Fibroblast of skin of left quadriceps (primary cell): ENCODE measurements at places on chromosomes 6 and 20.

GRCh38 chr6:24940311-24940917 is 4.7 kb upstream of the RIPOR2 start:
- DNase-seq, result no peak

- DNase-seq, result no peak
Observed at GRCh38 chr20:37071481-37071911, 24.3 kb downstream of the RBL1 start.

- DNase-seq, result no peak
Observed at GRCh38 chr6:14598017-14598864, 480.7 kb downstream of the CD83 start.

DNA sequence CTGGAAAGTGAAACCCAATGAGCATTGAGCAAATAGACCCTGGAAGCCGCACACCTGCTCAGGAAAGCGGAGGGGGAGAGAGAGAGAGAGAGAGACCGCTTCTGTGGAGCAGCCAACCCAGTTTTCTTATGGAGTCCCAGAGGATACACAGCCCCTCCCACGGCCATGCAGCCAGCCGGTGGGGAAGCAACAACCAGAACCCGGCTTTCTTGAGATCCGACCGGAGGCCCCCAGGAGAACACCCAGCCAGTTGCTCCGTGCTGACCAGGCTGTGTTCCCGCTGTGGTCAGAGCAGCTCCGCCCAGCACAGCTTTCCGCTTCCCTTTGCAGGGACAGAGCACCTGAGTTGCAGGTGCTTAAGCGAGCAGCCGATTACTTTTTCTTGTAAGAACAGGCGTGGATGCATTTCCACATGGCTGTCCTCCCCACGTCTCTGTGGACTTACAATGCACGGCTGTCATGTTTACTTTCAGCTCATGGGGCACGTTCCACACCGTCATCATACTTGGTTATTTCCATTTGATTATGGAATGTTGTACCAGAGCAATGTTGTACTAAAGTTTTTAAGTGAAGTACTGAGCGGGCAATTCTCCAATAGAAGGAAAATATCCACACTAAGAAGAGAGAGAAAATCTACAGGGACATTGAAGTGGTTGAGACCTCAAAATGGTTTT is 381.9 kb downstream of the THBS2 start:
- DNase-seq, result no peak

GRCh38 chr20:62832951-62833391 is 16.1 kb downstream of the COL9A3 start:
- no peak for DNase-seq

DNA sequence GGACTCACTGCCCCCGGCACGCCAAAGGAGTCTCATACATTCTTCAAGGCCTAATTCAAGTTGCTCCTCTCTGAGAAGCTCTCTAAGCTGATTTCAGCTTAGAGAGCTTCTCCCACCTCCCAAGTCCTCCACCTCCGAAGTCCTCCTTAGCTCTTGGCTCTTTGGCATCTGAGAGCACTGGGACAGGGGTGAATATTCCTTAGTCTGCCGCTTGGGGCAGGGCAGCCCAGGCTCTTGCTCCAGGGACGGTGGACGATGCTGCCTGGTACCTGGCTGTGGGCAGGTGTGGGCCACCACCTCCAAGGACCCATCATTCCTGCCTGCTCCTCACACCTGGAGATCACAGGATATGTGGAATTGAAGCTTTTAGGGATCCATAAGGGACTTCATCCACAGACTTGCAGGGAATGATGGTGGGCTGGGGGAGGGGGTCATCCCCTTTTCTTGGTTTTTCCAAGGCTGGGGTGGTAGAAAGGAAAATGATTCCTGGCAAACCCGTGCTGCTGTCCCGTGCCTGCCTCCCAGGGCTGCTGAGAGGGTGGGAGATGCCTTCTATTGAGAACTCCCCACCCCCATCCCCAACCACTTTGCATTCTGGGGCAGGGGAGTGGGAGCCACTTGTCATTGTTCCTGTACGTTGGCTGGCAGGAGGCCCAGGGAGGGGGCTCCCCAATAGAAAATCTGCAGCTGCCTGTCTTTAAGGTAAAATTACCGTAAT is 57.4 kb downstream of the ARHGAP40 start:
- no peak for DNase-seq

DNA sequence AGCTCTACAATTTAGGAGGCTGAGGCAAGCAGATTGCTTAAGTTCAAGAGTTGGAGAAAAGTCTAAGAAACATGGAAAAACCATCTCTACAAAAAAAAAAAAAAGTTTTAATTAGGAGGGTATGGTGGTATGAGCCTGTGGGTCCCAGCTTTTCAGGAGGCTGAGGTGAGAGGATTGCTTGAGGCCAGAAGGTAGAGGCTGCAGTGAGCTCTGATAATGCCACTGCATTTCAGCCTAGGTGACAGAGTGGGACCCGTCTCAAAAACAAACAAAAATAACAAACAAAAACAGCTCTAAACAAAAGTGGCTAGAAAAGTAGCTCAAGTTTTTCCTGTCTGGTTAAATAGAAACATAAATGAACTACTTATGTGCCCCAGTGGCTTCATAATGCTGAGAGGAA is 2133.6 kb upstream of the DEFB115 start:
- no peak for DNase-seq

DNA sequence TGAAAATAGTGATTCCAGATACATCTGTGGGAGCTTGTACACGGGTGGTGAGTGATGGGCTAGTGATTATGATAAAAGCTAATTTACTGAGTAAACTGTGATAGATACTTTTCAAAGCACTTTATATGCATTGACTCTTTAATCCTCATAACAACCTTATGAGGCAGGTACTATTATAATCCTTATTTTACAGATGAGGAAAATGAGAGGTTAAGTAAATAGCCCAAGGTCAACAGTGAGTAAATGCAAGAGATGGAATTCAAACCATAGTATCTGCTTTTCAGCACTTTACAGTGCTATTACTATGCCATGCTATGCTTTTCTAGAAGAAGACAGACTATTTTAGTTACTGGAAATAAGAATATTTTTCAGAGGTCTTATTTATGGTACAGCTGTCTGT is 320.9 kb upstream of the CITED2 start:
- no peak for DNase-seq

- no peak for DNase-seq
Observed at GRCh38 chr6:110617057-110617456, 140.6 kb upstream of the SLC22A16 start.

- no peak for DNase-seq
Observed at GRCh38 chr6:73508776-73509175, 12.1 kb downstream of the EEF1A1 start.

DNA sequence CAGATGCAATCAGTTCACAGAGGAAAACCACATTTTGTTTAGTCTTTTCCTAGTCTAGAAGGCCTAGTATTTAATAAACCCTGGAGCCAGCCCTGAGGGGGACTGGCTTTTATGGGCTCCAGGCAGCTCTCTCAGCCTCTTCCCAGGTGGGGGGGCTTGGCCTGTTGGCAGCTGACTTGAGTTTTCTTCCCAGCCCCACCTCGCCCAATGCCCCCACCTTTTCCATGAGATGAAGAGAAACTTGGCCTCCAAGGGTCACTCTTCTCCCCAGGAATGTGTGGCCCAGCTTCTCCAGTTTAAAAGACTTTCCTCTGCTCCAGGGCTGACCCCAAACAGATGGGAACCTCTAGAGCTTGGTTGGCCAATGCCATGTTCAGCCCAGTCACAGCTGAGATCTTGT is 196.1 kb downstream of the BMP7 start:
- DNase-seq, result no peak

DNA sequence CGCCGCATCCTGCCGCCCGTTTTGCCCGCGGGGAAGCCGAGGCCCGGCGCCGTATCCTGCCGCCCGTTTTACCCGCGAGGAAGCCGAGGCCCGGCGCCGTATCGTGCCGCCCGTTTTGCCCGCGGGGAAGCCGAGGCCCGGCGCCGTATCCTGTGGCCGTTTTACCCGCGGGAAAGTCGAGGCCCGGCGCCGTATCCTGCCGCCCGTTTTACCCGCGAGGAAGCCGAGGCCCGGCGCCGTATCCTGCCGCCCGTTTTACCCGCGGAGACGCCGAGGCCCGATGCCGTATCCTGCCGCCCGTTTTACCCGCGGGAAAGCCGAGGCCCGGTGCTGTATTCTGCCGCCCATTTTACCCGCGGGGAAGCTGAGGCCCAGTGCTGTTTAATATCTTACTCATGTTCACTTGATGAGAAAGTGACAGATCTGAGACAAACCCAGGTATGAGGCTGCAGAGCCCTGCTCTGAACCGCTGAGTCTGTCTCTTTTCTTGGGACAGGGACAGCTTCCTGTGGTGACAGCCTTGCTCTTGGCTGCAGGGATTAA is 129.4 kb downstream of the CDH26 start:
- DNase-seq, result no peak

DNA sequence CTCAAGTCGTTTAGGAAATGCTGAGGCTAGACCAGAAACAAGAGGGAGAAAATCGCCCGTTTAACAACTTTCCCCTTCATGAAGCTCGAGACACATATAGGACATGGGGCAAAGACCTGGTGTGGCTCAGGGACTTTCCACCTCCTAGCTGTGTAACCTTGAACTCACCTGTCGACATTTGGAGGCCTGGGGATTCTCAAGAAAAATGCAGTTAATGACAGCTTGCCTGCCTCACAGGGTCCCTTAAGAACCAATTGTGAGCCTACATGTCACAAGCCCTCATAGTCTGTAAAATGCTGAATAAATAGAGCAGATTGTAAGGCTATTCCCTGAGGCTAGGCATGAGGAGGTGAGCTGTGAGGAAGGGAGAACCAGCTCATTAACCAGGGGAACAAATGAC is 35.1 kb downstream of the MGME1 start:
- DNase-seq, result no peak

DNA sequence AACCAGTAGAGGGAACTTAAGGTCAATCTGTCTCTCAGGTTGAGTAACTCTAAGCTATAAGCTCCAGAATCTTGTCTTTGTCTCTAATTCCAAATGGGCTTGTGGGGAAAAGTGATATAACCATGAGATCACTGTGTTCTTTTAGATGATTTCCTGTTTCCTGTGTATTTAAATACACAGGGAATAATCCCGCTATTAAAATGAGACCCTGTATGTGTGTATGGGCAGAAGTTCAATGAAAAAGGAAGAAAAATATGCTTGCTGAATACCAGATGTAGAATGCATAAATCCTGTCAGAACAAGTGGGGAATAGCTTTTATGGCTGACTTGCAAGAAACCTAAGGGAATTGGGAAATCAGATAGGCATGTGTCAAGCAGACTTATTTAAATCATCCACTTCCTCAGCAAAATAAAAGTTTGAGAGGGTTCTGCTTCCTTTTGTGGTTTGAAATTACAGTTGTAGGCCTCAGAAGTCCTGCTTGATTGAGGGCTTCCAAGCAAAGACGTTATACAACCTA is 164.7 kb upstream of the PDE7B start:
- DNase-seq, result peak; percentile 92

DNA sequence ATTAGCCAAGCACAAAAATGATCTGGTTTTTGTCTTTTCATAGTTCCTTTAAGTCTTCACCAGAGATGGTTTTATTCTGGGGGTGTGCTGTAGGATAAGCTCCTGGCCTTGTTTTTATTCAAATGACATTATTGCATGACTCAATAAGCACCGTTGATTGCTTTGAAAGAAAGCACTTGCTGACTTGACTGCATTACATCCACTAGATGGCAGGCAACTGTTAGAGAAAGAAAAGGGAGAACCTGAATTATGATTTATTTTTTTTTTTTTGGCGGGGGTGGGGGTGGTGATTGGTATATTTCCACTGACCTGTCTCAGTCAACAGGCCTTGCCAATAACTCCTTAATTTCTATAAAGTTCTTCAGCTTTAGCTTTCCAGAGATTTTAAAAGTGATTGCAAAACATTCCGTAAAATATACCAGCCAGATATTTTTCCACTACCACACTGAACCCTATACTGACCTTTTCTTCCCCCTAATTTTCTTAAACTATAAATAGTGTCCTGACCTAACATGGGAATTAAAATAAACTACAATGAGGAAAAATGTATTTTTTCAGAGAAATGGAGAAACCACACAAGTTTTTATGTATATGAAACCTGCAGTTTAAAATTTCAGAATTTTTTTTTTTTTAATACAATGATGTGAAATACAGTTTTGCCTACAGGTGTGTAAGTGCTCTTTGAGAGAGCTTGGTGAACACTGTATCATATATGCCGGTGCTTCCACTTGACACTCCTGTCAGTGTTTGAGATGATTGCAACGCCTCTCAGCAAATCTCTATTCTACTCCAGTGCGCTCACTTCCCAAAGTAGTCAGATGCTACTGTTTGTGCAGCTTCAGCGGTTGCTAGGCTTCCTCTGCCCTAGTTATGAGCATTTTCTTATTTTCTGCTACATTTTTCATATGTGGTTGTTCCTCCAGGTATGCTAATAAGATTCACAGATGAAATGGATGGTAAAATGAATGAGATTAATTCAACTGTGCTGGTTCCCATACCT is 274.3 kb downstream of the CD109 start:
- DNase-seq, result peak; percentile 68

DNA sequence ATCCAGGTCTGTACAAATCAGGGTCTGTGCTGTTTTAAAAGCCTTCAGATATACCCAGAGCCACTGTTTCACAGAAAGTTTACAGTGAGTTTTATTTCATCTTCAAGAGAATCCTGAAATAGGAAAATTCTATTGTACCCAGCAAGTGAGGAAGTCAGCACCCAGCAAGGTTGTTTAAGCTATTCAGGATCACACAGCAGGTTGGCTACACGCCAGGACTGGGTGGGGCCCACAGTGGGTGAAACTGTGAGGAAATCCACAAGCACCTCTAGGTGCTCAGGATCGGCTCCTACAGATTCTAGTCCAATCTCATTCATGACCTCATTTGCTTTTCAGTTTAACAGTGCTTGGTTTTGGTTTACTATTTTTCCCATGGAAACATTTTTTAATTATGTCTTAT is 128.9 kb downstream of the SYNDIG1 start:
- DNase-seq, result no peak

DNA sequence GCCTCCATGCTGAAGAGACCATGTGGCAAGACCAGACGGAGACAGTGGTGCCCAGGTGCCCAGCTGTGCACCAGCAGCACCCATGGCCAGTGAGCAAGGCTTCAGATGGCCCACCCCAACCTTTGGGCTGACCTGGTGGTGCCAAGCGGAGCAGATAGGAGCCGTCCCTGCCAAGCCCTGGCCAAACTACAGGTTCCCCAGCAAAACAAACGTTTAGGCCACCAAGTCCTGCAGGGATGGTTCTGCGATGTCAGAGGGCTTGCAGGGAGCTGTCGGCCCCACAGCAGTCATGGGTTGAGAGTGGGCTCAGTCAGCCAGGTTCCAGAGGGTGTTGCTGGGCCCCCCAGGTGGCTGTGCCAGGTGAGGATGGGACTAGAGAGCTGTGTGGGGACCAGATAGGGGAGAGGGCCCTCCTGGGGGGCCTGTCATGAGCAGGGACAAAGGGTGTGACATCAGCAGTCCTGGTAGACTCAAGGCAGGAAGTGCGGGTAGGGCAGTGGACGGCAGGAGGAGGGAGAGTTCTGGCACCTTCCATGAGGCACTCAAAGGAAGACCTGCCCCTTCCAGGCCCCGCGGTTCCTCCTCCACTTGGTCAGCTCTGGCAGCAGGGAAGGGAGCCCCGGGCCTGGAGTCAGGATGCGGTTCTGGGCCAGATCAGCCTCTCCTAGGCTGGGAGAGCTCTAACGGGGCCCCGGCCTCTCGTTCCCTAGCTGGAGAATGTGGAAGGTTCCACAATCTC is 342.4 kb downstream of the ZFAND3 start:
- DNase-seq, result no peak

- no peak for DNase-seq
Observed at GRCh38 chr20:50924261-50924920, 6.8 kb downstream of the ADNP start.

- peak; percentile 98 for DNase-seq
Observed at GRCh38 chr20:58907320-58908137, 55.0 kb downstream of the GNAS start.

- DNase-seq, result no peak
Observed at GRCh38 chr20:52190437-52191131, 995 bp downstream of the ZFP64 start.
